ENCODE measurements at places on chromosomes 7 and 10.

DNA sequence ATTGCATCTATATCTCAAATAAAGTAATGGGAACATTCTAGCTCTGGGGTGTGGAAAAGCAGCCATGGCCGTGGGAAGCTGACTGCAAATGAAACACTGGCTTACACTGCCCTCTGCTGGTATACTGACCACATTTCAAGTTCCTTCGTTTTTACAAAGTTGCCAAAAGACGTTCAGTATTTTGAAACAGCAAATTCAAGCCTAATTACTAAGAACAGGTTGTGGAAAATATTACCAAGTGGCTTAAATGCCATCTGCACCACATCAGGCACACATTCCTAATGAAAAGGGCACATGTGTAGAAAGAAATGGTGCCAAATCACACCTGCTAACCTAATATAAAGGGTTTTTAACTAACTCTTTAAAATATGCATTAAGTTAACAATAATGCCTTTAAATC is 83.9 kb downstream of the JAZF1 start:
- peak; percentile 64 for DNase-seq

DNA sequence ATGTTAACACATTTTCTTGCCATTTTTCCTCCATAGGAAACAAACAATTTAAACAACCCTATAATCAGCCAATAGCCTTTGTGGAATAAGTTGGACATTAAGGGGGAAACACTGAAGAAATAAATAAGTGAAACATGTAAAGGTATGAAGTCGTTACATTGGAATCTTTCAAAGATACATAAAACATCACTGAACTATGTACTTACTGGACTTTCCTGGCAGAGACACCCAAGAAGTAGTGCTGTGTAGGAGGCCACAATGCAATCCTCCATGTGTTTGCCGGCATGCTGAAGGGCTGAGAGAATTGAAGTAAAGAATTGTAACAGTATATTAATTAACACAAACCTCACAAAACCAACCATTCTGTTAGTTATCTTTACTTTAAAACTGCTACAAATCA is 76.5 kb upstream of the GRID1 start:
- DNase-seq, result no peak

- DNase-seq, result no peak
These were observed 151.8 kb upstream of the STK17A start for GRCh38 chr7:43431020-43431595.

- peak; percentile 77 for DNase-seq
These were observed 112.0 kb upstream of the FGFR2 start for GRCh38 chr10:121710207-121710606.

DNA sequence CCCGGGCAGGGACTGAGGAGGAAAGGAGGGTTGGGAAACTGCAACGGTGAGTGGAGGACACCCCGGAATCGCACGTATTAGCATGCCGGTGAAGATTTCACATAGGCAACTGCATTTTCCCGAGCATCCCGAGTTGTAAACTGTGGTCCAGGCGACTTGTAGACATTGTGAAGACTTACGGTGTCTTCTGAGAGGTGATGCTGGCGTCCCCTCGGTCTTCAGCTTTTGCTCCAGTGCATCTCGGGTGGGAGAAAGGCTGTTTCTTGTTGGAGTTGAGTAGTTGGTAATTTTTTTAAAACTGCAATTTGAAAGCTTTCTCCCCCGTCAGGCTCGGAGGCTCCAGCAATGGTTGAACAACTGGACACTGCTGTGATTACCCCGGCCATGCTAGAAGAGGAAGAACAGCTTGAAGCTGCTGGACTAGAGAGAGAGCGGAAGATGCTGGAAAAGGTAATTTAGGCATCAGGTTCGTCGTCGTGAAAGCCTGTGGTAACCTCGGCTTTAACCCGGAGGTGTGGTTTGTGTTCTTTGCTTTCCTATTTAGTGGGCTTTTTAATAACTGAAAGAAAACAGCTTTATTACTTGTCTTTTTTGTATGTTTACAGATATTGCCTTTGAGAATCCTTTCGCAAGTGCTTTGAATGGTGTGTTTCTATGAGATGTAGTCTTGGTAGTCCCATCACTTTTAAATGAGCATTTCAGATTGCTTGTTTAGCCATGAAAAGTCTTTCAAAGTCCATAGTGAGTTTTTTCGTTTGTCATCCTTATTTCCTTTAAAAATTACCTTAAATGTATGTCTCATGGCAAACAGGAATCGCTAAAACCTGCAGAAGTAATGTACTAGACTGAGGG is 687 bp downstream of the HELLS start:
- DNase-seq, result no peak

DNA sequence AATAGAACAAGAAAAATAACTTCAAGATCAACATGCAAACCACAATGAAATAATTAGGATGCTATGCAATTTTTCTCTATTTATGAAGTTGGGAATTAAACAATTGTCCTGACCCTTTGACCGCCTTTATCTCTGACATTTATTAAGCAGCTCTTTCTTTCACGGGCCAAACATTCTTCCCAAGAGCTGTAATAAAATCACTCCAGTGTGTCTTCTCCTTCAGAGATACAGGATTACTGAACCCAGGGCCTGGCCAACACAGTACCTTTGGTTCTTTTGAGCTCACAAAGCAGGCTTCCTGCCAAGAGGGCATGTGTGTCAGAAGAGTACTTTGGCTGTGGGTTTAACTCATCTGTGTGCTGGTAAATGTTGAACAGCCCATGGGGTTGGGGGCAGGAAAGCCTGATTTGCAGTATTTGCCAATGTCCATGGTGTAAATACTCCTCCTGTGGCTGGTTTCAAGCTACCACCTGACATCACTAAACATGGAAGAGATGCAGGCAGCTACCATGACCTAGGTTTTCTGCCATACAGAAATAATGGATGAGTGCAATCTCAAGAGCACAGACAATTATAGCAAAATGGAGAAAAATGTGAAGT is 121.7 kb downstream of the FANK1 start:
- DNase-seq, result no peak

DNA sequence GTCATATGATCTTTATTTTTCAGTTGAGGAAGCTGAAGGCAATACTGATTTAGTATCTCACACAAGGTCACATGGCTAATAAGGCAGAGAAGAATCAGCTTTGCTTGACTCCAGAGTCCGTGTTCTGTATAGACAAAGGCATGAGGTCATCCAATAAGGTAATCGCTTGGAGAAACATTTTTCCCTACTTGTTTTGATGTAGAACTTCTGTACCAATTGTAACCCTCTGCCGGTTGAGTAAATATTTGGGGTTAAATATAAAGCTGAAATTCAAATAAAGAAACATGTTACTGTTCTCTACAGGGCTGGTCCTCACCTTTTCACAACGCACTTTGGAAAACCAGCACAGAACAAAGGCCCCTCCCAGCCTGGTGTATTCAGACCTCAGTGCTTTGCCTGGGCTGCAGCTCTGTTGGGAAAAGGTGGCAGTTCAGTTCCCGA is 83.0 kb upstream of the INSYN2A start:
- DNase-seq, result no peak

GRCh38 chr7:55060085-55060484 is 41.3 kb downstream of the EGFR start:
- no peak for DNase-seq

DNA sequence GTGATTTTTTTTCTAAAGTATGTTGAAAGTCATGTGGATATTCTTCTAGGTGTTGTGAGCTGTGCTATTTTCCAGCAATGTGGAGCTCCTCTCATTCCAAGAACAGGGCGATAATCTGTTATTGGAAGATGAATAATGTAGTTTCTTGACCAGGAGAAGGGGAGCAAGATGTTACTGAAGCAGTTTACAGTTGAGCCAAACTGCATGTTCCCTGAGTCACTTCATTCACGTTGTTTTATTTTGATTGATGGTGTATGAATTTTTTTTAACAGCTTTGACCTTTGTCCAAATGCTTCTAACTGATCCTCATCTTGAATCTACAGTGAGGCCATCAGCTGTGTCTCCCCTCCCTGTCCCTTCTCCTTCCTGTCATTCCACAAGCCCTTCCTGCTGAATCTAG is 277.1 kb upstream of the KLF6 start:
- no peak for DNase-seq

DNA sequence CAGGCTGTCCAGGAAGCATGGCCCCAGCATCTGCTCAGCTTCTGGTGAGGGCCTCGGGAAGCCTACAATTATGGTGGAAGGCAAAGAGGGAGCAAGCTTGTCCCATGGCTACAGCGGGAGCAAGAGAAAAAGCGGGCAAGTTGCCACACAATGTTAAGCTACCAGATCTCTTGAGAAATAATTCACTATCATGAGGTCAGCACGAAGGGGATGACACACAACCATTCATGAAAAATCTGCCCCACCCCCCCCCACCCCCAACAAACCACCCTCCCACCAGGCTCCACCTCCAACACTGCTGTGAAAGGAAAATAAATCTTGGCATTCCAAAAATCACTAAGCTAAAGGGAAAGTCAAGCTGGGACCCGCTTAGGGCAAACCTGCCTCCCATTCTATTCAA is 545.8 kb upstream of the NRP1 start:
- no peak for DNase-seq

DNA sequence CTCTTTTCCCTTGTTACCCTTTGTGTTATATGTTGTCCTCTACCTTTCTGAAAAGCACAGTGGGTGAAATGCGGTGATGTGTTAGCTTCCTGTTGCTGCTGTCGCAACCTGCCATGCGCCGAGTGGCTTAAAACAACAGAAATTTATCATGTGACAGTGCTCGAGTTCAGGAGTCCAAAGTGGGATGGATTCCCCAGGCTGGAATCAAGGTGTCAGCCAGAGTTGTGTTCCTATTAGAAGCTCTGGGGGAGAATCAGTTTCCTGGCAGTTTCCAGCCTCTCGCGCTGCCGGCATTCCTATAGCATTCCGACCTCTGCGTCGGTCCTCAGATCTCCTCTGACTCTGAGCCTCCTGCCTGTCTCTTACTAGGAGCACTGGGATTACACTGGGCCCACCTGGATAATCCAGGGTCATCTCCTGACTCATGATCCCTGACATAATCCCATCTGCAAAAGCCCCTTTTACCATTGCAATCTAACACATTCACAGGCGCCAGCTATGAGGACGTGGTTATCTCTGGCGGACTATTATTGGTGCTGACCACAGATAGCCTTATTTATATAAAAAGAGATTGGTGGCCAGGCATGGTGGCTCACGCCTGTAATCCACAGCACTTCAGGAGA is 207.5 kb downstream of the CUX1 start:
- no peak for DNase-seq

GRCh38 chr10:27643301-27643700 is 102.3 kb downstream of the MKX start:
- no peak for DNase-seq

DNA sequence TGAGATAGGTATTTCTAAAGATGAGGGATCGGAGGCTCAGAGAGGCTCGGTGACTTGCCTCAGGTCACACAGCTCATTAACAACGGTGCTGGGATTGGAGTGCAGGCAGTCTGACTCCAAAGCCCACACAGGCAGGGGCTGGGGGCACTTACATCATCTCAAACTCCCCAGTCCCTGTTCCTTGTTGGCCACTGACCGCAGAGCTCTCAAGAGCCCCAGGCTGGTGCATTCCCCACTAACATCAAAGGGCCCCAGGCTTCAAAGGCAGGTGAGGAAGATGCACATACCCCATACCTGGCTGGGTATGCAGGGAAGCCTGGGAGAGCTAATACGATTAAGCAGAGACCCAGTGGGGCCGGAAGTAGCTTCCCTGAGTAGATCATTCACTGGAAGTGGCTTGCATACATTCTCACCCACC is 13.7 kb upstream of the NODAL start:
- no peak for DNase-seq

GRCh38 chr10:79020015-79020491 is 48.7 kb upstream of the ZMIZ1 start:
- peak; percentile 62 for DNase-seq

DNA sequence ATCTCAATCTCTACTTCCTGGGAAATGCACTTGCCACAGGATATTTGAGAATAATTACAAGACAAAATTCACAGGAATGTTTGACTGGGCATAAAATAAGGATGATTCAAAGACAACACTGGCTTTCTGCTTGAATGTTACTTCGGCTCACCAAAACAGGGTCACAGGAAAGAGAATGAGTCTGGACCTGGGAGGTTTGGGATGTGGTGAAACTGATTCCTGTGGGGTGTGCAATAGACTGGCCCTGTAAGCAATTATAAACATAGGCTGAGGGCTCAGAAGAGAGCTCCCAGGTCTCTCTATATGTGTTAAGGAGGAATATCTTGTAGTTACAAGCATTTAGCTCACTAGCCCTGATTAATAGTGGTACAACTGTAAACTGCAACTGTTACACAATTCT is 613.9 kb upstream of the CELF2 start:
- no peak for DNase-seq

All from BE2C (cell line).